PC-9 (cell line): ENCODE measurements at places on chromosomes 7 and 10. TPM values are rescaled to one million over a fixed set of nuclear protein-coding genes. Genes with fewer than 3 reads are reported as not detected.

- H3K36me3 ChIP-seq, result no peaks in the 10 kb centered on the region
- peaks cover 15% of the 10 kb centered on the region for H3K4me1 ChIP-seq
- H3K4me3 ChIP-seq, result no peak overlapping the region
- H3K27ac ChIP-seq, result no peak overlapping the region
Measured at GRCh38 chr10:14753441-14753840, 21.3 kb downstream of the FAM107B start.

DNA sequence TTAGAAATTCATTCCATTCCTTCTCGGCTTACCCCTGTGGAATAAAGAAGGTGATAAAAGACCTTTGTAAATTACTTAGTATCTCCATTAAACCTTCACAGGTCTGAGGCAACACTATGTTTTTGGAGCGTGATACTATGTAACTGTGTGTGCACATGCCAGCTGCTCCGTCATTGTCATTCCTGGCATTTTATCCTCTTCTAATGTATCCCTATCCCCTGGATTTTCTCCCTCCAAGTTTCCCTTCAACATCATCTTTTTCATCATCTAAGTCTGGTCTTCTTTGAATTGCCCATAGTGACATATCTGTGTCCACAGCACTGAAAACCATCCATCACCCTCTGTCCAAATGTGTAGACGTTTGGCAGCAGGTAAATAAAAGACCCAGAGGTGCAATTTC is 125.7 kb downstream of the TEX36 start:
- no peak overlapping the region for H3K27ac ChIP-seq
- DNase-seq, result no peak
- H3K4me3 ChIP-seq, result no peak overlapping the region
- no peaks in the 10 kb centered on the region for H3K27me3 ChIP-seq

- peaks cover 66% of the 10 kb centered on the region for H3K4me1 ChIP-seq
- H3K4me3 ChIP-seq, result no peak overlapping the region
- H3K27me3 ChIP-seq, result no peaks in the 10 kb centered on the region
- peak; percentile 97 for DNase-seq
Measured at GRCh38 chr10:110395350-110396283, 90.9 kb upstream of the SMNDC1 start.

DNA sequence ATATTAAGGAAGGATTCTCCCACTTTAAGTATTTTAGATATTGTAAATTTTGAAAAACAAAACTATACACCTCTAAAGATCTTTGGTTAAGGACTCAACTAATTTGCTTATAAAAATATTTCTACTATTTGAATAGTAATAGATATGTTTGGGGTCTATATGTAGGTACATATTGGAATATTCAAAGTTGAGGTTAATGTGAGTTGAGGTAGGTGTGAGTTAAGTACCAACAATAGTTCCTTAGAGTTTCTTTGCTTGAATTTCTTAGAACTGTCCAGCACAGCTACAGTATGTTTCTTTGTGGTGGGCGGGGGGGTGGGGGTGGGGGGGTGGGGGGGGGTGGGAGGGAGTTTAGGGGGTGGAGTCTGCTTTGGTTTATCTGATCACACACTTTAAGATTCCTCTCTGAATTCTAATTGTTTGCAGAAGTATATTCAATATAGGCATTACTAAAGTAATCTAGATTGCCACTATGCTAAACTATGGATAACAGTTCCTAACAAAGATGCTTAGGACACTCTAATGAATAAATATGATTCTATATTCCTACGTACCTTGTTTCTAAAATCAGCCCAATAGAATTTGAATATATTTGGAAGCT is 2.1 kb downstream of the GRM3 start:
- DNase-seq, result no peak
- no peaks in the 10 kb centered on the region for H3K27me3 ChIP-seq
- no peak overlapping the region for H3K4me3 ChIP-seq
- H3K36me3 ChIP-seq, result no peaks in the 10 kb centered on the region
- no peak overlapping the region for H3K27ac ChIP-seq
- H3K4me1 ChIP-seq, result no peaks in the 10 kb centered on the region

DNA sequence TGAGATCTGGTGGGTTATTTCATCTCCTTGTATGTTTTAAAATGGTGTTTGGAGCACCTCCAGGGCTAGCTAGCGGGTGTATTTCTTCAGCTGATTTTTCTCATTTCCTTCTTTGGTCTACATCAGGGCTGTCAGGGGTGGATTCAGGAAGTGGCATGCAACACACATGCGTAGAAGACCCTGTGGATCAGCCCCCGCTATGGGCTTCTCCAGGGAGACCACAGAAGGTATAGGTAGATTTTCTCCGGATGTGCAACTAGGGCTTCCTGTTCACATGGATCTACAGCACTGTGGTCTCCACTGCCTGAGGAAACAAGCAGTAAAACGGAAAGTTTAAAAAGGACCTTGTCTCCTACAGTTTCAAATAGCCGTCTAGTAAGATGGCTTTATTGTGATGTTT is 10.4 kb downstream of the NUB1 start:
- DNase-seq, result no peak
- H3K4me1 ChIP-seq, result no peaks in the 10 kb centered on the region
- peaks cover 45% of the 10 kb centered on the region for H3K36me3 ChIP-seq
- no peak overlapping the region for H3K27ac ChIP-seq
- no peak overlapping the region for H3K4me3 ChIP-seq
- H3K27me3 ChIP-seq, result no peaks in the 10 kb centered on the region

DNA sequence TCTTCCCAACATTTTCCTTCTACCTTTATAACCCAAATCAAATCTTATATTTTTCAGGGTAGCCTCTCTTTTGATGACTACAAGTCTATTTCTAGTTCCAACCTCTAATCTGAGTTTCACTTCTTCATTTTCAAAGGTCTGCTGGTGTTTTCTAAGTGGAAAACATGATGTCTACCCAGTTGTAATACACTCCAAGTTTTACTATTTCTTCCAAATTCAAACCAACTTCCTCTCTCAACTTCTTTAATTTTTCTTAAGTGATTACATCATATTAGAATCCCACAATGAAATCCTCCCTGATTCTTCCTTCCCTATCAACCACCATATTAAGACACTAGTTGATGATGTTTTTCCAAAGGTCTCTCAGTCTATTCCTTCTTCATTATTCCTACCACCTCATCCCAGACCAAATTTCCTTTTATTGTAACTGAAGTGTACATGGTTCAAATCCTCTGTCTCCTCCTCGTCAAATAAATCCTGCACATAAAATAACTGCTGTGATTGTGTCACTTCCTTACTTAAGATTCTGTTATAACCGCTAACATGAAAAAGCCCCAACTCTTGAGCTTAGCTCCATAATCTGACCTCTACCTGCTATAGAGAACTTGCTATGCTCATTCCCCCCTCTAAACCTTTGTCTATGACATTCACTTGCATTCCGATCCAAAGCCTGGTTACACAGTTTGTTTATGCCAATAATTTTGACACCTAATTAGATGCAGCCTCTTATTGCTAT is 12.7 kb downstream of the TAS2R38 start:
- no peak overlapping the region for H3K4me3 ChIP-seq
- H3K4me1 ChIP-seq, result no peaks in the 10 kb centered on the region
- no peaks in the 10 kb centered on the region for H3K27me3 ChIP-seq
- H3K36me3 ChIP-seq, result no peaks in the 10 kb centered on the region
- H3K27ac ChIP-seq, result no peak overlapping the region
- DNase-seq, result no peak

- H3K4me3 ChIP-seq, result no peak overlapping the region
- no peak for DNase-seq
- H3K4me1 ChIP-seq, result peaks cover 12% of the 10 kb centered on the region
- H3K27ac ChIP-seq, result no peak overlapping the region
- no peaks in the 10 kb centered on the region for H3K36me3 ChIP-seq
Measured at GRCh38 chr10:52463826-52464225, 149.7 kb downstream of the DKK1 start.

DNA sequence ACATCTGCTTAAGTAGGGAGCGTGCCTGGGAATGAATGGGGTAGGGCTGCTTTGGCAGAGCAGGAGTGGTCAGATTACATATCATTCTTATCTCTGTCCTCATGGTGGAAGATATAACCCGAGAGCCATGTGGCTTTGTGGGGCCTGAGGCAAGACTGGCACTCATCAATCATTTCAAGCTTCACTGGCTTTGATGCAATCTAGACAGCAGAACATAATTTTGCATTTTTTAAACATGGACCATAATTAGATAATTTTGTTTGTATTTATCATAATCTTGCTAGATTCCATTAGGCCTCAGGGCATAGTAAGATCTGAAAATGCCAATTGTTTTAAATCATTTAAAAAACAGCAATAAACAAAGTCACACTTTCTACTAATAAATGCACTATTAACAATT is 480.3 kb downstream of the NXPH1 start:
- H3K4me1 ChIP-seq, result no peaks in the 10 kb centered on the region
- H3K27ac ChIP-seq, result no peak overlapping the region
- no peaks in the 10 kb centered on the region for H3K36me3 ChIP-seq

DNA sequence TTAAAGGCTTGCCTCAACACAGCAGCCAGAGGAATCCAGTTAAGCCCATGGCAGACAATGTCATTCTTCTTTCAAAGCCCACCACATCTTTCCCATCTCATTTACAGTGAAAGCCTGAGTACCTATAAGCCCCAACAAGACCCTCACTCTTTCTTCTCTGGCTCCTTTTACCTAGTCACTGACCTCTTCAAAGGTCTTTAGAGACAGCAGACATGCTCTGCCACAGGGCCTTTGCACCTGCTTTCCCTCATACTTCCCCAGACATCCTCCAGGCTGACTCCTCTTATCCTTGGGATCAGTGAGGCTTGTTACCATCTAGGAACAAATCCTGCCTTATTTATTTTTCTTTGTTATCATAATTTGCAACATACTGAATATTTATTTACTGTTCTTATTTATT is 17.8 kb downstream of the HYAL4 start:
- DNase-seq, result no peak
- no peak overlapping the region for H3K4me3 ChIP-seq
- no peaks in the 10 kb centered on the region for H3K27me3 ChIP-seq
- no peaks in the 10 kb centered on the region for H3K36me3 ChIP-seq
- peaks cover 6% of the 10 kb centered on the region; the same call in 1 of the 2 replicates for H3K4me1 ChIP-seq

- H3K27me3 ChIP-seq, result no peaks in the 10 kb centered on the region
- H3K4me1 ChIP-seq, result no peaks in the 10 kb centered on the region
- H3K4me3 ChIP-seq, result no peak overlapping the region
- H3K27ac ChIP-seq, result no peak overlapping the region
- DNase-seq, result no peak
Measured at GRCh38 chr10:3374914-3375313, 202.3 kb upstream of the PITRM1 start.

- no peak overlapping the region for H3K27ac ChIP-seq
- no peak for DNase-seq
- no peaks in the 10 kb centered on the region for H3K36me3 ChIP-seq
Measured at GRCh38 chr7:86947929-86948328, 111.5 kb downstream of the ELAPOR2 start.

GRCh38 chr10:101063050-101063525 is 1.3 kb downstream of the KAZALD1 start:
- H3K27me3 ChIP-seq, result no peaks in the 10 kb centered on the region
- no peaks in the 10 kb centered on the region for H3K36me3 ChIP-seq

DNA sequence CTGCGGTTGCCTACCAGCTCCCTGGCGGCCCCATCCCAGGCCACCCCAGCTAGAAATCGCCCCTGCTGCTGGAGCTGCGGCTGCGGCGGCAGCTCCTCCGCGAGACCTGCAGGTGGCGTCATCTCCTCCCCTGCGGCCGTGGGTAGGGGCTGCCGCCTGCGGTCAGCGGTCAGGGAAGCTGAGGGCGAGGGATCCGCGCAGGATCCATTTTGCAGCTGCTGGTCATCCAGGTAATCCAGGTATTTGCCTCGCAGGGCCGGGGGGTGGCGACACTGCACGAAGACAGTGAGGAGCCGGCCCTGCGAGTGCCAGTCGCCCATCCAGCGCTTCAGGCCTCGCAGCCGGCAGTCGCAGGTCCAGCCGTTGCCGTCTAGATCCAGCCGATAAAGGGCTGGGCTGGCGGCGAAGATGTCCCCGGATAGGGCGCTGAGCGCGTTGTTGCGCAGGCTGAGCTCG is 1.5 kb downstream of the TRIL start:
- no peak overlapping the region for H3K27ac ChIP-seq
- no peaks in the 10 kb centered on the region for H3K36me3 ChIP-seq
- H3K4me3 ChIP-seq, result peak overlapping the region; percentile 43; the same call in 1 of the 2 replicates
- no peak for DNase-seq
- H3K27me3 ChIP-seq, result no peaks in the 10 kb centered on the region

DNA sequence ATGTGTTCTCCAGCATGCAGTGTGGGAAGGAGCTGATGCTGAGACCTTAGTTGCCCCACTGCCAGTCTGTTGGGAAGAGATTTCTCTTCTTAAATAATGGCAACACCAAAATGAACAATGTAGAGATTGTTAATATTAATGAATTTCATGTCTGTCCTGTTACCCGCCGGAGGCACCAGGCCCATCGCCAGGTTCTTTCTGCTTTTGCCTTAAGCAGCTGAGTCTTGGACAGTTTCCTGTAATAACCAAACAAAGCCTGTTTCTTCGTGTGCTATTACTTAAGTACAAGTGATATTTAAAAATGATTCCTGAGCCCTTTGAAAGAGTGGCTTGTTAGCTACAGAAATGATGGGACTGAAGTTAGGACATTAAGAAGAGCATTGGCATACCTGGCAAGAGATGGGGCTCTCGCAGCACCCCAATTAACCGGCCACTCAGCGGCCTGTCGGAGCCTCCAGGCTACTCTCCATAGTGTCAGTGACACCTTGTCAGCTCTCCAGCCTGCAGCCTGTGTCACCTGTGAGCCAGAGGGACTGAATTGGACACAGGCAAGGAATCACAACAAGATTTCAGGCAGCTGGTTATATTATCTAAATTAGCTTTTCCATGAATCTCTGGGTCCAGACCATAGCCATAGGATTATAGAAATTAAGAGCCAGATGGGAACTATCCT is 142.0 kb downstream of the CELF2 start:
- DNase-seq, result no peak
- H3K36me3 ChIP-seq, result no peaks in the 10 kb centered on the region
- H3K4me3 ChIP-seq, result no peak overlapping the region
- no peak overlapping the region for H3K27ac ChIP-seq
- no peaks in the 10 kb centered on the region for H3K4me1 ChIP-seq
- peaks cover 41% of the 10 kb centered on the region for H3K27me3 ChIP-seq

DNA sequence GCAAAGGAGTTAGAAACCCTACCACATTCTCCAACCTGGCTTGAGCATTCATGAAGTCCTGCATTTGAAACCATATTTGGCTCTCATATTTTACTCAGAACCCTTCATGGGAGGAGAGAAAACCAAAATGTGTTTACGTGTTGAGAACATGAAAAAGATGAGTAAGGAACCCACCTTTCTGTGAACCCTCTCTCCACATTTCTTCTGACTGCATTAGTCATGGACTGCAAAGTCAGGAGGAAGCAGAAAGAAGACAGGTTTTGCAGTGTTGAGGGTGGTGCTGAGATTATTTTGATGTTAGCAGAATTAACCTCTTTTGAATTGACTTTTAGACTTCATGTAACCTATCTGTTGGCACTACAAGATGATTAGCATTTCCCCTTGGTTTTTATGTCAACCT is 4.9 kb downstream of the IFIT1B start:
- DNase-seq, result no peak
- H3K4me3 ChIP-seq, result no peak overlapping the region
- H3K4me1 ChIP-seq, result peaks cover 10% of the 10 kb centered on the region; the same call in 1 of the 2 replicates

The ELMO1 gene
- total RNA-seq, result 4.8 and 5.0 TPM in 2 replicates

The PPP1R3A gene
- total RNA-seq, result not detected in 2 replicates

The CTNNA3 gene
- total RNA-seq, result not detected in 2 replicates

The RARRES2 gene
- total RNA-seq, result not detected in 2 replicates

The CLDN3 gene
- total RNA-seq, result 31.3 and 45.2 TPM in 2 replicates

The TMEM229A gene
- not detected in 2 replicates for total RNA-seq
